ENCODE measurements at places on chromosomes 1 and 21.

GRCh38 chr1:1858382-1859086 lies 32.4 kb downstream of the GNB1 start:
- peak; percentile 45 for DNase-seq

GRCh38 chr21:31443736-31444521 lies 99.9 kb upstream of the TIAM1 start:
- no peak for DNase-seq

GRCh38 chr1:9510130-9510529 lies 29.1 kb upstream of the SLC25A33 start:
- DNase-seq = no peak

DNA sequence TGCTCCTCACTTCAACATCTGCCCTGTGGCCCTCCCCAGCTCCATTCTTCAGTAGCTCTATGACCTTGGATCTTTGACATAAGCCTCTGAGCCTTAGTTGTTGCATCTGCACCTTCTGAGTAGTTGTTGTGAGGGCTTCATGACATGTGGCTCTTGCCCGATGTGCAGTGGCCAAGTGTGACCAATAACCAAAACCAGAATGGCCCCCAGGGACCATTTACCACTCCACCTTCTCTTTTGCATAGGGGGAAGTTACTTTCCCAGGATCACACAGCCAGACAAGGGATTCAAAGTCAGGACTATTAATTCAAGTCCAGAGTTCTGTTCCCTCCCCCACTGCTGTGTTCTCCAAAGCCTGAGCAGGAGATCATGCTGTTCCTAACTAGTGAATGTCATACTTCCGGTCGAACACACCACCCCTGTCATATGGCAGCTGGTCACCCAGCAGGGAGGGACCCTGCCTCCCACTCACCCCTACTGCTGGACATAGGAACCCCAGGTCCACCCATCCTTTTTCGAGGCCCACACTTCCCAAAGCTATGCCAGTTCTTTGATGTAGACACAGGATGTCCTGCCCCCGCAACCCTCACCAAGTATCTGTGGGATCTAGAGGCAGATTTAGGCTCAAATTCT lies 4.0 kb downstream of the FGR start:
- DNase-seq = no peak

DNA sequence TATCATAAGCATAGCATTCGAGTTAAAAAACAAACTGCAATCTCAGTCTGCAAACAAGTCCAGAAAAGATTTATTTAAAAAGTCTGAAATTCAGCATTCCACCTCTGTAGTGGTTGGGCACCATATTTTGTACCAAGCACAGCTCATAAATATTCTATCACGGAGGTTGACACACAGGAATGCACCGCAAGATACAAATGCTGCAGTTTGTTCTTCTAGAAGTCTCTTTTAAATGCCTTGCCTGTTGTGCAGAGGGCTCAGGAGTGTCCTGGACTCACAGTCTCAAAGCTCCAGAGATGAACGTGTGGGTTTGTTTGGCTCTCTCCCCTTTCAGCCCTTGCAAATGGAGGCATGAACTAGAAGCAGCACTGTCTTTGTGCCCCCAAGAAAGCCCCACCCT lies 212.4 kb upstream of the USP24 start:
- DNase-seq = no peak

GRCh38 chr1:3685906-3686305 lies 33.6 kb downstream of the TP73 start:
- DNase-seq = no peak

DNA sequence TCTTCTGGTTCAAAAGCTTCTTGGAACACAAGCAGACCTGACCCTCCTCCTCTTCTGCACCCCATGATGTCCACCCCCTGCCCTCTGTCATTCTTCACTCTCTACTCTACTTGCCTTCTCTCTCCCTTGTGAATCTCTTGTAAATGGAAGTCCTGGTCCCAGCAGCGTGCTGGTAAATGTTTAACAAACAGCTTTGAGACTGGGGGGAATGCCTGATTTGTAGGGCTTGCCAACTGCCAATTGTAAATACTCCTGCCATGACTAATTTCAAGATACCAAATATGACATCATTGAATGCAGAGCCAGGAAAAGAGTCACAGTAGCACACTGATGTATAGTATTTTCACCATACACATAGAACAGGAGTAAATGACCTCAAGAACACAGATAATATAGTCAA lies 40.9 kb upstream of the LRRN2 start:
- no peak for DNase-seq

DNA sequence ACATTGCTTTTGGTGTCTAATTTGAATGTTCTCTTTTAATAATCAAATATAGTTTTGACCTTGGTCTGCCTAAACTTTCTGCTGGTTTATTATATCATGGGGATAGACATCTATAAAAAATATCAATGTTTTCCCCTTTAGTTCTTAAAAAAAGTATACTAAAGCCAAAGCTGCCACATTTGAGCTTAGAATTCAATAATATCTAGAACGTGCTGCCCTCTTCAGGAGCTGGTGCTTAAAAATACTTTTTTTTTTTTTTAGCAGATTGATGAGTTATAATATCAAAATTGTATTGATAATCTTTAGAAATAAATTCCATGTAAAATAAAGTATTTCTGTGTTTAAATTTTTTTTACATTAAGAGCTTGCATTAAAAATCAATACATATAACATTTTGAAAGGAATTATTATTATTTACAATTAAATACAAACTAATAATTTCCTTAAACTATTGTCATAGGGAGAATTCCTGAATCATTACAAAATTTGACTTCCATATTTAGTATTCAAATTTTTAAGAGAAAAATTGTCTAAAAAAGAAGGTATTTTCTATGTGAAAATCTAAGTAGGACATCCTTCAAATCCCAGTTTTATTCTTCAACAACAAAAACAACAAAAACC lies 40.1 kb upstream of the ADGRL2 start:
- DNase-seq = no peak

DNA sequence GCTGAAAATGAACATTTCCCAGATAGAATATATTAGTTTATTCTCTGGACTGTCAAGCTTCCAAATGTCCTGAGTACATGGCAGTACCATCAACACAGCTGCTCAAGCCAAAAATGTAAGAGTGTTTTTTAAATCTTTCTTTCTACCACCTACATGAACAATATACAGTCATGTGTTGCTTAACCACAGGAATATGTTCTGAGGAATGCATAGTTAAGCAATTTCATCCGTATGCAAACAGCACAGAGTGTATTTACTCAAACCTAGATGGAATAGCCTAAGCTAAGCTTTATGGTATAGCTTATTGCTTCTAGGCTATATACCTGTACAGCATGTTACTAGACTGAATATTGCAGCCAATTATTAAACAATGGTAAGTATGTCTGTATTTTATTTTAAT lies 561.9 kb upstream of the ADGRL4 start:
- DNase-seq = no peak

- DNase-seq = no peak
These were observed 87.9 kb downstream of the ZZZ3 start for GRCh38 chr1:77594366-77595112.

DNA sequence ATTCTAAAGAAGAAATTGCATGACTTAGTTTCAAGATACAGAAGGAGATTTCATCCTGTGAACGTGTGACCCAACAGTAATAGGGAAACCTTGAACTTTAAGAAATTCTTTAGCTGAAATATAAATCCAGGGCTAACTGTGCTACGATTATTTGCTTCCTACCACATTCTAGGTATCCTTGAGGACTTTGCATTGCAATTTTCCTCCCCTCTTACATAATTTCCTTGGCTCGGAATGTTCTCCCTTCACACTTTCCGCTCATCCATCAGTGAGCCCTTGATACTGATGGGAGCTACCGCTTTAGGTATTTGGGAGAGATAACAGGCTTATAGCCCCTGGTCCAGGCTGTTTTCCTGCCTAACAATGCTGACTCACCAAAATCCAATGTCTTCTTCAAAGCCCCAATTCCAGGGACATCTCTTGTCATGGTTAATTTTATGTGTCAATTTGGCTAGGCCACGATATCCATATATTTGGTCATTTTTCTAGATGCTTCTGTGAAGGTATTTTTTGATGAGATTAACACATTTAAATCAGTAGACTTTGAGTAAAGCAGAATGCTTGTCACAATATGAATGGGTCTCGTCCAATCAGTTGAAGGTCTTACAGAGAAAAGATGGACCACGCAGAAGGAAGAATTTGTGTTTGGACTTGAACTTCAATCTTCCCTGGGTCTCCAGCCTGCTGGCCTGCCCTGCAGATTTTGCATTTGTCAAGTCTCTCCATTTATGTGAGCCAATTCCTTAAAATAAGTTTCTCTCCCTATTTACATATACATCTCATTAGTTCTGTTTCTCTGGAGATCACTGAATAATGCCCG lies 121.2 kb downstream of the PTPN14 start:
- DNase-seq = no peak

GRCh38 chr1:225848030-225848955 lies 33.9 kb downstream of the TMEM63A start:
- peak; percentile 53 for DNase-seq

- peak; percentile 86 for DNase-seq
These were observed 12.9 kb upstream of the SPEN start for GRCh38 chr1:15834406-15835204.

GRCh38 chr1:79859212-79859948 lies 852.9 kb upstream of the ADGRL4 start:
- no peak for DNase-seq

GRCh38 chr1:90400131-90400530 lies 317.0 kb downstream of the BARHL2 start:
- no peak for DNase-seq

- DNase-seq = no peak
These were observed 16.7 kb upstream of the TUT4 start for GRCh38 chr1:52569449-52570210.

DNA sequence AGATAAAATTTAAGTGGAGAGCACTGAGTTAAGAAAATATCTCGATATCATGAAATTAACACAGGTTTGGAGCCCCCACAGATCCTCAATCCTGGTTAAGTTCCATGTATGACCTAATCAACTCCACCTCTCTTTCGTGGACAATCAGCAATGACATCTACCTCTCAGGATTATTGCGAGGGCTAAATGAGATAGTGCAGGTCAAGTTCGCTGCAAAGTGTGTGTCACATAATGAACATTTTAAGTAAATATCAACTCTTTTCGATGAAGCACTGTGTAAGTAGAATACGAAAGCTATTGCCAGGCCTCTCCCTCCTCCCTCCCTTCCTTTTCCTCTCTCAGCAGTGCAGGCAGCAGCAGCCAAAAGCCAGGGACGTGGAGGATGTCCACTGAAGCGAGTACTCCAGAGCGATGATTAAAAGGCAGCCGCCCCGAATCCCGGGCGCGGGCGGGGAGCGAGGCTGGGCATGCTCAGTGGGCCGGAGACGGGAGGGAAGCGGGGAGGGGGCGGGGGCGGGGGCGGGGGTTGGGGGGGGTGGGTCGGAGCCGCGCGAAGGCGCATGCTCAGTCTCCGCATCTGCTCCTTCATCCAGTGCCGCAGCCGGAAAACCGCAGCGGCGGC lies at the start of gene CAMSAP2:
Gene CAMSAP2 (plus strand): TSS at position 567 of the 622 bp plus-strand sequence. CDS start 935 bp downstream, outside the sequence.
- peak; percentile 68 for DNase-seq

DNA sequence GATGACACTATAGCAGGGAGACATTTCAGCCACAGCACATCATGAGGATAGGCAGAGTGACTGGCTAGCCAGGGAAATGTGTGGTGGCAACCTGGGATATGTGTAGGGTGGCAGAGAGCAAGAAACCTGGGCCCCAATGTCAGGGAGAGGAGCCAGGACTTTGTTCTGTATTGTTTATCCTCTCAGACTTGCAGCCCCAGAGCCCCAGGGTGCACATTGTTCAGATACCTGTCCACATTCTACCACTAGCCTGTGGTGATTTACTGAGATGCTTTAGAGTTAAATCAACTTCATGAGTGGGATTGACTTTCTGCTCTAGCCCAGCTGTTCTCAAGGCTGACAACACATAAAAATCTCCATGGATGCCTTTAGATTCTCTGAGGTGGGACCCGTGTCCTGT lies 61.5 kb downstream of the MAB21L3 start:
- no peak for DNase-seq

- no peak for DNase-seq
These were observed 81.4 kb downstream of the RUNX1 start for GRCh38 chr21:34967509-34968289.

- DNase-seq = no peak
These were observed 24.4 kb downstream of the SNAP47 start for GRCh38 chr1:227759341-227760300.

DNA sequence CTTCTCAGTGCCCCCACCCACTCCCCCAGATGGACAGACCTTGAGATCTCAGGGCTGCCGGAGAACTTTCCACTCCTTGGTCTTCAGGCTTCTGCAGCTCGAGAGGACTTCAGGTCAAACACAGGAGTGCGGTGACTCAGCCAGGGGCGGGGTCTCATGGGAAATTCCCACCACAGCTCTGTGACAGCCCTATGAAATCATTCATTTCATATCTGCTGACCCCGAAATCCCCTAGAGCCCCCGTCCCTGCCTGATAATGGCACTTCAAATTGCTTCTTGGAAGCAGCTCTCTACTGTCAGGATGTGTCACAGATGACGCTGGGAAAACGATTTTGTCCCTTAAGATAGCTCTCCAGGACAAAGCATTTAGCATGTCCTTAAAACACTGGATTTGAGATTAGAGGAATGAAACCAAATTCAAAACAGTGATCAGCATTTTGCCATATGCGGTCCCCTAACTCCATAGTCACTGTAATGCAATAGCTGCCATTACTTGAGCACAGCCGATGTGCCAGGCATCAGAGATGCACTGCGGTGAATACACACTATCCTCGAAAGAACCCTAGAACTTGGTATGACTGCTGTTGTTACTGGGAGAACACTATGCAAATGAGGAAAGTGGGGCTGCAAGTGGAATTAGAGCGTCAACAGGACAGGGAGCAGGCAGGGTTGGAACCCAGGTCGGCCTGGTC lies at the start of gene TNFRSF9:
Gene TNFRSF9 (minus strand): TSS at position 95 of the 692 bp plus-strand sequence. CDS start 845 bp downstream, outside the sequence.
- peak; percentile 61 for DNase-seq

DNA sequence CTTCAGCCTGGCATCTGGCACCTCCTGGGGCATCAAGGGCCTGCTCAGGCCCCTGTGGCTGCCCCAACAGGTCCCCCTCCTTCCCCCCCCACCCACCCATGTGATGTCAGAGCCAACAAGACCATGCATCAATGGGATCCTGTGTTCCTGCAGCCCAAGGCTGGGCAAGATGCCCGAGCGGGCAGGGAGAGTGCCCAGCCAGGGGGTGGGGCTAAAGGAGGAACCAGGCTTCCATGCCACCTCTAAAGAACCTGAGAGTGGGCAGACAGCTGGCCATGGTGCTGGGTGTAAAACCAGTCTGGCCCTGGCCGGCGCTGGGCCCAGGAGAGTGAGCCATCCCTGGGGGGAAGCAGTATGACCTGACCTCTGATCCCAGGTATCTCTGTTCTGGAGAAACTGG lies 7.6 kb downstream of the COL16A1 start:
- no peak for DNase-seq

Measured in CD8-positive, alpha-beta memory T cell (primary cell).